Neural progenitor cell (in vitro differentiated cells): ENCODE measurements at places on chromosomes 12 and 14. TPM values are rescaled to one million over a fixed set of nuclear protein-coding genes. Genes with fewer than 3 reads are reported as not detected.

VCPKMT gene
- total RNA-seq = 15.6 and 23.5 TPM in 2 replicates

DNA sequence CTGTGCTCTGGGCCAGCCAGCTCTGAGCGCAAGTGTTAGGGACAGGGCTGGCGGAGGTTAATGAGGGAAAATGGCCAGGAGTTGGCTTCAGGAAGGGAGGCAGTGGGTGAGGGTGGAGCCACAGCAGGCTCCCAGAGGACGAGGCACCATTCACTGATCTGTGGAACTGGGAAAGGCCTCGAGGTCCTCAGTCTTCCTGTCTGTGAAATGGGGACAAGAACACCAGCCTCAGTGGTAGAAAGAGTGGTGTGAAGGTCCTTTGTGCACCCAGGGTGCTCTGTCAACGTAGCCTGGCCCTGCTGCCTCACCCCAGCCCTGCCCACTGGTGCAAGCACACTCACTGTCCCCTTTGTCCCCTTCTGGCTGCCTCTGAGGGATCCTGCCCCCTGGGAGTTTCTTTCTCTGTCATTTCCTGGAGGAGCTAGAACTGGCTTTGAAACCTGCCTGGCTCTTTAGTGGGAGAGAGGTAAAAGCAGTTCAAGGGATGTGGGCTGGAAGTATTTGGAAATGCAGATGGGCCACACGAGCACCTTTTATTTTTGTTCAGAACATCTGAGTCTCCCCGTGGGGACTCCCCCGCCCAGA, 25.0 kb downstream of the SYNDIG1L start:
- DNase-seq = no peak

DNA sequence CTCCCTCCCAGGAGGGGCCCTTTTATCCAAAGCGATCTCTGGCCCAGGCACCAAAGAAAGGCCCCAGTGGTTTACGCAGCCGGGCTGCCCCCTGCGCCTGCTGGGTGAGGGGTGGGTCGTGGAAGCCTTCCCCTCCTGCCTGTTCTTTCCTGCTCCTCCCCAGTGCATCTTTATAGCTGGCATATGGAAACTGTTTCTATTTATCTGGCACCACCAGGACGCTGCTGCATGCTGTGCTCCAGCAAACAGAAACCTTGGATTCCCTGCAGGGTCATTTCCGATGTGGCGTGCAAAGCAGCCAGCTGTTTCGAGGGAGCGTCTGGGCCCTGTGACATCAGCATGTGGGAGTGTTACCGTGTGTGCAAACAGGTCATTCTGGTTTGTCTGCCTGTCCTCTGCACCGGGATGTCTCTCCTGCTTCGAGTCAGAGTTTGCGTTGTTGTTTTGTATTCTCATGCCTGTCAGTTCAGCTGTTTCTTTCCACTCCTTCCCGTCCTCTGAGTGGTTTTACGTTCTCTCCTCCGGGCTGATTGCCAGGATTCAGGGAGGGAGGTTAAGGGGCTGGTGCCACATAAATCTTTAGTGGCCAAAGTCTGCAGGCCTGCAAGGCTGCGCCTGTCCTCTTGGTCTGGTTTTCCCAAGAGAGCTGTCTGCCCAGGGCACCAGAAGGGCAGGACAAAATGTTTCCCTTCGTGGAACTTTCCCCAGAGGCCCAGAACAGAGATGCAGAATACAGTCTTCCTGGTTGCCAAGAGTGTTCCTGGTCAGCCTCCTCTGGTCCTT, 24.6 kb downstream of the TPCN1 start:
- peak; percentile 52 for DNase-seq

- DNase-seq = no peak
Observed at GRCh38 chr12:54870048-54870447, 15.7 kb downstream of the MUCL1 start.
